CD4-positive, alpha-beta T cell treated with Interleukin-21 for 1 hour (primary cell): ENCODE measurements at places on chromosomes 4 and X.
A peak's percentile ranks its signal among the peaks of the same experiment; 100 is the strongest.

GRCh38 chrX:71541210-71542022, 8.5 kb downstream of the OGT start:
- DNase-seq = no peak

- no peak for DNase-seq
Observed at GRCh38 chrX:29243942-29244341, 656.7 kb downstream of the IL1RAPL1 start.

GRCh38 chr4:100430451-100430850, 87.4 kb downstream of the EMCN start:
- no peak for DNase-seq

- peak; percentile 40 for DNase-seq
Observed at GRCh38 chrX:124212622-124213021, 119.8 kb upstream of the TEX13D start.

- no peak for DNase-seq
Observed at GRCh38 chr4:11632483-11632882, 203.8 kb upstream of the HS3ST1 start.

GRCh38 chr4:140963883-140964282, 169.4 kb downstream of the RNF150 start:
- DNase-seq = no peak

GRCh38 chrX:6169407-6169806, 59.3 kb downstream of the NLGN4X start:
- no peak for DNase-seq

DNA sequence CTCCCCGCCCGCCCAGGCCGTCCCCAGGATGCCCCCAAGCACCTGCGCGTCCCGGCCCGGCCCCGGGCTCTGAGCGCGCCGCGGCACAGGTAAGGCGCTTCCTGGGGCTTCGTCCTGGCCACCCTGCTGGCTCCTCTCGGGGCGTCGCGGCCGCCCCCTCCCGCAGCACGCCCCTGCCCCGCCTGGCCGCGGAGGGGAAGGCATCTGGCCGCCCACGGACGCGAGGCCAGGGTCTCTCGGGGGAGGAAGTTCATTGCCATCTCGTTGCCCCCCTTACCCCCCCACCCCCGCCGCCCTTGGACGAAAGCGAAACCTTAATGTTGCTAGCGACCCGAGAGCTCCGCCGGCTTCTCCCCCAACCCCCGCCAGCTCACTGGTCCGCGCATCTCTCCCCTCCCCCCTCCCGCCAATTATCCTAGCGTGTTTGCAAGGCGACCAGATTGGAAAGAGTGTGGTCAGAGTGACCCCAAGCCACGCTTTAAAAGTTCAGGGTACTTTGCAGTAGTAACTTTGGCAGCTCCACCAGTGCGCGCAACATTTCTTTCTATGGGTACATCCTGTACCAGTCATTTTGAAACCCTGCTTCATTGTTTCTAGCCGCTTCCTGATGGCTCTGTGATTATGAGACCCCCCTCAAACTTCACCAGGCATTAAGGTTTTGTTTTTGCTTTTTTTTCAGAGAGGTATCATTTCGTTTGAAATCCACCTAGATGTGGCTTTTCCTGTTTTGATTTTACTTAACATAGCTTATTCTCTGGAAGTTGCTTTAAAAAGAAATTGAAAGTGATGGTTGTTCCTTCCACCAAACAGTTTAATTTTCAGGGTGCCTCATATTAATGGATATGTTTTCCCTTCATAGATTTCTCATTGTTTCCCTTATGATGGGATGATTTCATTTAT, 626 bp downstream of the TBC1D1 start:
- DNase-seq = peak; percentile 65

DNA sequence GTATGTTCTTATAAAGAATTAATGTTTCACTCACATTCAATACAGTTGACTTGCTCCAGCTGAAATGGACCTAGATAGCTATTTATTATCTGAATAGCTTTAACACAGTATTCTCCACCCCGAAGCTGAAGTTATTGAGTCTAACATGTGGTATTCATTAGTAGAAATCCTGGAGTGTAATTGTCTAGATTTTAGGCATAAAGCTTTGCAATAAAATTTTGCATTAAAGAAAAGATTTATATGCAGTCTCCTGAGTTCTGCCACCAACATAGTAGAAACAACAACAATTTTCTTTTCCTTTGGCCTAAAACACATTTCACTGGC, 90.2 kb upstream of the DCLK2 start:
- DNase-seq = no peak

DNA sequence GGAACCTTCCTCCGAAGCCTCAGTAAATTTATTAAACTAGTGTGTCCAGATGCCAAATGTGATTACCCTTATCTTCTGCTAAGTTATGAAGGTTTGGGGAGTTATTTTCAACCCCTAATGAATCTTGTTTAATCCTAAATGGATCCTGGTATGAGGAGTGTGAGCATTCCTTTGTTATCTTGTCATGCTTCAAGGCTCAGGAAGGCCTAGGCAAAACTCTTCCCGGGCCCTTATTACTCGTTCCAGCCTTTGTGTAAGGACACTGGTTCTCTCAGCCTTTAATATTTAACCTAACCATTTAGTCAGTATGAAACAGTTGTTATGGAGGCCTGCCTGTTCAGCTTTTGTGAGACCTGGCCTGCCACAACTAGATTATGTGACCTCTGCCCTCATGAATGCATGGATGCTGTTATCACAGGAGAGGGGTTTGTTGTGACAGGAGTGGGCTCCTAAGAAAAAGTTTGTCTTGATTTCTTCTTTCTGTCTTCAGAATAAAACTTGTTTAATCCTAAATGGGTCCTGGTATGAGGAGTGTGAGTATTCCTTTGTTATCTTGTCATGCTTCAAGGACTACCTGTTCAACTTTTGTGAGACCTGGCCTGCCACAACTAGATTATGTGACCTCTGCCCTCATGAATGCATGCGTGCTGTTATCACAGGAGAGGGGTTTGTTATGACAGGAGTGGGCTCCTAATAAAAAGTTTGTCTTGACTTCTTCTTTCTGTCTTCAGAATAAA, 181.7 kb downstream of the SLC39A8 start:
- DNase-seq = no peak

DNA sequence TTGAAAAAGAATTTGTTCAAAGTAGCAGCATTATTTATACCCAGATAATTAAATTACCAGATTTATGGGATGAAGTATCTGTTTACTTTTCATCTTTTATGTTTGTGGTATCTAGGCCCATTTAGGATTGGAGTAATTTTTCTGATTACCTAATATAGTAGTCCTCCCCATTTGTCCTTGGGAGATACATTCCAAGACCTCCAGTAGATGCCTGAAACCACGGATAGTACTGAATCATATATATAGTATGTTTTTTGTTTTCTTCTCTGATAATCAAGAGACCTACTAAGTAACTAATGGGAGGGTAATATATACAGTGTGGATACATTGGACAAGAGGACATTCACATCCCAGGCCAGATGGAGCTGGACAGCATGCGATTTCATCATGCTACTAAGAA, 30.7 kb upstream of the PTPN13 start:
- DNase-seq = no peak

- no peak for DNase-seq
Observed at GRCh38 chrX:38857736-38858523, 56.7 kb downstream of the MID1IP1 start.

DNA sequence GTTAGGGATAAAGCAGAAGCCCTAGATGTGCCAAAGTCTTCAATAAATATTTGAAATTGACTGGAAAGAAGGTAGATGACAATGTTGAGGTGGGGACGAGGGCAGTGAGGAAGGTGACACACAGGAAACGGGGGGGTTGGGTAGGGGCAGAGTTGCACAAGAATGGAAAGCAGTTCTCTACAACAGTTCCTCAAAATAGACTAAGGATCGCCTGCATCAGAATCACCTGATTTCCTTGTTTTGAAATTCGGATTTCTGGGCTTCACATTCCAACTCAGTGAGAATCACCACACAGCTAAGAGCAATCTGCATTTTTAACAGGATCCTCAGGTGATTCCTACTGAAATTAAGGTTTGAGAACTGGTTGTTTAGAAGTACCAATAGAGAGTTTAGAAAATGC, 70.6 kb downstream of the ARFIP1 start:
- peak; percentile 22 for DNase-seq

DNA sequence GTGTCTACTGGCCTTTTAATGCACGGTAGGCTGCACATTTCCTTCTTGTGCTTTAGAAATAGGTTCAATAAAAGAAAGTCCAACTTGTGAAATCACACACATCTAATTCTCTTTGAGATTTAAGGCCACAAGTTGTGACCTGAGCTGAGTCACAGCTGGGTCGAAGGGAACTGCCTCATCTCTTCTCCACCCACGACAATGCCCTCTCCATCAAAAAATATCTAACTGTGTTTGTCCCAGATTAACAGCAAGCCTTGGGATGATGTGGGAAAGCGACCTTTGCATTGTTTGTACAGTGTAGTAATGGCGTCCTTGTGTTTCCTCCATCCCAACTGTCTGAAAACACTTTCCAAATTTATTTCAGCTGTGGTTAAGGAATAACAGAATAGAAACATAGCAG, 168.9 kb downstream of the AMELX start:
- DNase-seq = no peak

- no peak for DNase-seq
Observed at GRCh38 chr4:181524499-181524898, 718.7 kb upstream of the TENM3 start.

GRCh38 chr4:25723409-25723808, 67.8 kb downstream of the SLC34A2 start:
- no peak for DNase-seq

- no peak for DNase-seq
Observed at GRCh38 chrX:13892856-13893255, 76.0 kb upstream of the GPM6B start.

GRCh38 chr4:53515076-53515475, 76.2 kb downstream of the LNX1 start:
- DNase-seq = no peak

DNA sequence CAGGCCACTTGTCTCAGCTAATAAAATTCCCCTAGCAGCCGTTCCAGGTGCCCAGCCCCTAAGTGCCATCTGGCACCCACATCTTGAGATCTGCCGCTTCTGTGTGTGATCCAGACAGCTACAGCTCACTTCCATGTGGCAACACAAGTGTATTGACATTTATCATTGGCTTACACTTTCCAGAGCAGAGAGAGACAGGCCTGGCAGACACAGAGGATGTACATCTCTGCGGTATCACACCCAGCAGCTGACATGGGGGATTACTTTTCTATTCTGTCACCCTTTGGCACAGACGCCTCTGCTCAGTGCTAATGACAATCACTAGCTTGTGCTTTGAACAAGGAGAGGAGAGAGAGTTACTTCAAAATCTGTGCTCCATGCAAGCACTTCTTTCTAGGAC, 195.9 kb downstream of the KDR start:
- DNase-seq = no peak

GRCh38 chr4:159160242-159160641, 57.4 kb downstream of the RAPGEF2 start:
- DNase-seq = no peak

- no peak for DNase-seq
Observed at GRCh38 chr4:145847764-145848163, 90.9 kb downstream of the ZNF827 start.

DNA sequence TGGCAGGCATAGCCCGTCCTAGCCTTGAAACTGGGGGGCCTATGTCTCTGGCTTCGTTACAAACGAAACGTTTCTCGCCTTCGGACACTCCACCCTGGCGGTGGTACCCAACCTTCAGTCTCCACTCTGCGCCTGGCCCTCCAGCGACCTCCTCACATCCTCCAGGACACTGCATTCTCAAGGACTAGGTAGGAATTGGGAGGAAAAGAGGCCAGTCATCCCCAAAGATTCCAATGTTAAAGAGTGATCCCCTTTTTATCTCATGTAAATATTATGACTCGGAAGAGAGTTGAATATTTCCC, 2.1 kb upstream of the NKX6-1 start:
- DNase-seq = no peak

GRCh38 chr4:164012396-164013027, 518.0 kb downstream of the TMA16 start:
- peak; percentile 30 for DNase-seq

DNA sequence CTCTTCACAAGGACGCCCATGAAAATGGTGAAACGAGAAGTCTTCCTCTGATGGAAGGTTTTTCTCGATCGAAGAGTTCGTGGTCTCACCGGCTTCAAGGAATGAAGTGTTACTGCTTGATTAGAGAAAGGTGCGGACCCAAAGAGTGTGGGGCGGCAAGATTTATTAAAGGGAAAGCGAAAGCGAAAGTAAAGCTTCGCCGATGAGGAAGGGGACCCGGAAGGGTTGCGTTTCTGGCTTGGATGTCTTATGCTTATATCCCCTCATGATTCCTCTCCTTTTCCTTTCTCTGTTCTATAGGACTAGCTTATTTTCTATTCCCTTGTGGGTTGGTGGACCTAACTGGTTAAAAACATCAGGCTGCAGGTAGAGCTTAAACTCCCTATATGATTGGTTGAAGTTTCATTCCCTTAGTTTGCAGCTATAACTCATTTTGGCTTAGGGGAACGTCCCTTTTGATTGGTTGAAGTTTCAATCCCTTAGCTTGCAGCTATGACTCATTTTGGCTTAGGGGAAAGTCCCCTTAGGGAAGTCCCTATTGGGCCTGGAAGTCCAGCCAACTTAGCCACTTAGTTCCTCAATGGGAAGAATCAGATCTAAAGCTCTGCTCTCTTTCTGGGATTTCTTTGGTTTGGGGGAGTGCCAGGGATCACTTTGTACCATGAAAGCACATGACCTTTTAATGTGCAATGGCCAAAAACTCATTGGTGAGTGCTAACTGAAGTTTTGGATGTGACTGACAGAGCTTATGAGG, 1025.0 kb upstream of the PCDH10 start:
- DNase-seq = peak; percentile 15

GRCh38 chrX:107775734-107776511, at the start of gene TSC22D3:
TSS of gene TSC22D3 (minus strand) at chrX:107775787. CDS start at chrX:107775419, 368 bp downstream.
- DNase-seq = peak; percentile 60

- DNase-seq = no peak
Observed at GRCh38 chr4:28373601-28374000, 1513.0 kb downstream of the STIM2 start.

DNA sequence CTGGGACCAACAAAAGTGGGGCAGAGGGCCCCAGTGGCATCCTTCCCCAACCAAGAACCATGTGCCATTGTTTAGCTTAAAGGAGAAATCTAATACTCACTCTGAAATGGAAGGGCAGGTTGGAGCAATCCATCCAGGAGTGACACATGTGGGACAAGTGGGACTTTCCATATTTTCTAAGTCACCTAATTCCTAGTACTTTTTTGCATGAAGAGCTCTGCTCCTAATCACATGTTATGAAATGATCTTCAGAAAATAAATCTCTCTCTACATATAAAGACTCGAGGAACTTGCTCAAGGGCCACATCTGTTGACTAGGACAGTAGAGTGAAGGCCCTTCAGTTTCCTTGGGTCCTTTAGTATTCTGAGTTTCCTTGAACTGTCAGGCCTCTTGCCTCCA, 2.5 kb downstream of the CYBB start:
- DNase-seq = no peak

- no peak for DNase-seq
Observed at GRCh38 chr4:140286456-140286855, 87.0 kb upstream of the SCOC start.

GRCh38 chr4:1072830-1073446, 40.4 kb downstream of the RNF212 start:
- peak; percentile 56 for DNase-seq

DNA sequence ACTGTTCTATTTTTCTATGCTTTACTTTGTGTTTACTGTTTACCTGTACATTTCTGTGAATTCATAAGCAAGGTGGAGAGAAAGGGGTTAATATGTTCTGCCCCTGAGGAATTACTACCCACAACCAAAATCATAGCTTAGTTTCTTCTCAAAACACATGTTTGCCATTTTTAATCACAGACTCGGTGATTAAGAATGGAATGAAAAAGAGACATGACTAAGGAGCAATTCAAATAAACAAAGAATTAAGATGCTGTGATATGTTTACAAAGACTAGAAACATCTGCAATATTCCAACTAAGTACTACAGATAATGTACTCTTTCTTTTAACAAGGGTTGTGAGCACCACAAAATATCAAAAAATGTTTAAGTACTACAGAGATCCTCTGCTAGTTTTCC, 11.7 kb upstream of the FAT4 start:
- no peak for DNase-seq
